ENCODE measurements at places on chromosomes 13 and 19. TPM values are rescaled to one million over a fixed set of nuclear protein-coding genes. Genes with fewer than 3 reads are reported as not detected.

The RAB20 gene
- 2.9 TPM for polyA plus RNA-seq

The KIR2DL4 gene
- not detected for polyA plus RNA-seq

The MCF2L gene
- 23.3 TPM for polyA plus RNA-seq

The MBD3L3 gene
- polyA plus RNA-seq: not detected

DNA sequence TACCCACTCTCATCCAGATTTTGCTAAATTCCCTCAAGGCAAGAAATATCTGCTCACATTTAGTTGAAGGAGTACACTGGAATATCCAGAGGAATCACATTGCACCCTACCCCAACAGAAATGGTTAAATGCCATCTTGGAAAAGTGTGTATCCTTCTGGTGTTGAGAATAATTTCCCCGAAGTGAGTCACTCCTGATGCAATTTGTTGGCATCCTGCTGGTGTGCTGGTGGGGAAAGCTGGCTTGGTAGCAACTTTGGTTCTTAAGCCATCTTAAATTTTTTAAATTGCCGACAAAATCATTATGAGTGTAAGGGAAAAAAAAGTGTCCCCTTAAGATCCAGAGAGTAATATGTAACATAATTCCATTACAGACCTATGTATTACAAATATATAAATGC, 337.3 kb upstream of the DACH1 start:
- no peak for DNase-seq

DNA sequence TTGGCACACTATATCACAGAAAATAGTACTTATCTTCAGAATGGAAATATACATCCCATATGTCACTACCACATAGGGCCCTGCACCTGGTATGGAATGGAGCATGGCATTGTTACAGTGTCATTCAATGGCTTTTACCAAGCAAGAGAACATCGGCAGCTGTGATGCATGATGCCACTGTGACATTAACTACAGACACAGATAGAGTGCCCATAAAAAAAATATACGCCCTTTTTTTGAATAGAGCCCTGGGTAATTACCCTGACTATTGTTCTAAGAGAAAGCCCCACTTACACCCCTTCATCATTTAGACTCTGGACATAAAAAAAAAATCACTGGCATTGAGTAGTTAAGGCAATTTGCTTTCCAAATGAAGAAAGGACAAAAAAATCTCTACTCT, 320.3 kb downstream of the DNAJC15 start:
- no peak for DNase-seq
